Effector memory CD4-positive, alpha-beta T cell (primary cell): ENCODE measurements at places on chromosomes 6 and 20.

DNA sequence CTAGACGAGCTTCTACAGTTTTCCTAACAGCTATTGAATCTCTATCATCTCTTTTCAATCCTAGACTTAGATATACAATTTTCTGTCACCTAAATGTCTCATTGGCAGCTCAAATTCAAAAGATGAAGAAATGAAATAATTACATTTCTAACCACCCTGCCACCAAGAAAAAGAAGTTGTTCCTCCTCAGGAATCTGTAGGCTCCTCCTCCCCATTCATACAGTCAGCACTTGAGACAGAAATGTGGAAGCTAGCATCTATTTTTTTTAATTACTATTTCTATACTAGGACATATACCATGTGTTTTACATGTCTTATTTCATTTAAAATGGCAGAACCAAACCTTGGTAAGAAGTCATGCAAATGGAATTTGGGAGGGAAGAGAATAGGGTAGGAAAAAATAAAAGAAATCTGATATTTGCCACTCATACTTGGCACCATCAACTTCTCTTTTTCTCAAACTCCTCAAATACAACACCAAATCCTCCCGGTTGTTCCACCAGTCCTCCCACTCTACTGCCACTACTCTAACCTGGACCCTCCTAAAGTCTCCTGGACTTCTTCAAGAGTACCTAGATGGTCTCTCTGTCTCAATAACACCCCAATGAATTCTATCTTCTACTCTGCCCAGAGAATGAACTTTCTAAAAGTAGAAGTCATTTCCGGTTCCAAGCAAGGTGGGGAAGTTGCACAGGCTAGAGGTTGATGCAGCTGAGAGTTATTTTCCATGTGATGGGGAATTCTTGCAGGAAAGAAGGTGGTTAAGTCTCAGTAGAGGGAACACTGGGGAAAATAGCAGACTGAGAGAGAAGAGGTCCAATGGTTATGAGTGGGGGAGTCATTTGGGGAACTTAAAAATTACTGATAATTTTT lies 54.1 kb downstream of the ATXN1 start:
- DNase-seq, result no peak

DNA sequence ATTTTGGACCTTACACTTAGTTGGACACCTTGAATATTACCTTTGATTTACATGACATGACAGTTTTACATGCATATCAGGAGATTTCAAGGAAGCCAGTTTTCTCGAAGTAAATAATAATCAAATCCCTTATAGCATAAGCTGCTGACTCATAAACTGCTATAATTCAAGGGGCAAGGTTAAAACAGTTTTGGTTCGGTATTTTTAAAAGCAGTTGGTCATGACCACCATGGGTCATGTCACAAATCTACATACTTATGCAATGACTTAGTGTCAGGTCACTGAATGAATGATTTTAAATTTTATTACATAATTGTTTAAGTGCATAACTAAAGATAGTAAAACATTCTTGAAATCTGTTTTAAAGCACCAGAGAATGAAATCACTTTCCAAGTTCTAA lies 158.0 kb downstream of the DST start:
- DNase-seq, result no peak

DNA sequence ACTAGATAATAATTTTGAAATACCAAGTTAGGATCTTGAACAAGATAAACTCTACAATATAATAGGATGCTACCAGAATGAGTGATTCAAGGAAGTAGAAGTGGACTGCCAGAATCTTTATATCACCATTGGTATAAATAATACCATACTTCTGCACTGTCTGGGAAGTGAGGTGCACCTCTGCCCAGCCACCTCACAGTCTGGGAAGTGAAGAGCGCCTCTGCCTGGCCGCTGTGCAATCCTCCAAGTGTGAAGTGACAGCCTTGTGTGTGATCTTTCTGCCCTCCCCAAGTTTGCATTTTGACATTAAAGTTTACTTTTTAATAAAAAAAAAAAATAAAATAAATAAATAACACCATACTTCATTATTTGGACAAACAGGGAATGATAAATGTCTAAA lies 18.8 kb downstream of the LATS1 start:
- DNase-seq, result no peak

DNA sequence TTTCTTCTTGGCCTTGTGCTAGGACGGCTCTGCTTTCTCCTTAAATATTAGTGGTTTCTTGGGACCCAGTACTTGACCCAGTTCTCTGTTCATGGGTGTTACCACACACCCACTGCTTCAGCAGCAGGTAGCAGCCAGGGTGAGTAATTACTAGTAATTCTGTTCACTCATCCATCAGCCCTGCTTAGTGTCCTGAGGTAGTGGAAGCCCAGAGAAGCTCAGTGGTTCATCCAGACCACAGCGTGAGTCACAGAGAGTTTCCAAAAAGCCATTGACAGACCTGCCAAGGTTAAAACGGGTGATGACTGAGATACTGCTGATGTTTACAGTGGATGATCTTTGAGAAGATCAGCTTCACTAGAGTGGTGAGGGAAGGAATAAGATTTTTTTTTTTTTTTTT lies 51.7 kb upstream of the HINT3 start:
- peak; percentile 37 for DNase-seq

GRCh38 chr6:119312875-119313338 lies 36.7 kb downstream of the MAN1A1 start:
- DNase-seq, result no peak

GRCh38 chr20:4156411-4156810 lies 141.1 kb upstream of the RNF24 start:
- DNase-seq, result no peak

- no peak for DNase-seq
Observed at GRCh38 chr20:49866051-49866450, 49.3 kb downstream of the SPATA2 start.

DNA sequence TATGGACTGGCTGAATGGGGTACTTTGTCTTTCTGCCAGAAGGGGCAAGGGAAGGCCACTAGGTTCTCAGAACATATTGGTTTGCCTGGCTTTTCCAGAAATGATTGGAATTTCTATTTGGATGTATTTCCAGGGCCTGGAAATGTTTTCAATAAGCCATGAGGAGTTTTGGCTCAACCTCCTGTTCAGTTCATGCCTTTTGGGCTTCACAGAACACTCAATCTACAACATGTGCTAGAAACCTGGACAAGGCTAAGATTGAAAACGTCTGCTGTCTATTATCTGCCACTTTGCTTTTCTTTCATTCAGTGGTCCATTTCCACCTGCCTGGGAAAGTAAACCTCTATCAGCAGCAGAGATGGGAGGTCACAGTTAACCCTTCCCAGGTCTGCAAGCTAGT lies 793.4 kb downstream of the TENT5A start:
- no peak for DNase-seq

DNA sequence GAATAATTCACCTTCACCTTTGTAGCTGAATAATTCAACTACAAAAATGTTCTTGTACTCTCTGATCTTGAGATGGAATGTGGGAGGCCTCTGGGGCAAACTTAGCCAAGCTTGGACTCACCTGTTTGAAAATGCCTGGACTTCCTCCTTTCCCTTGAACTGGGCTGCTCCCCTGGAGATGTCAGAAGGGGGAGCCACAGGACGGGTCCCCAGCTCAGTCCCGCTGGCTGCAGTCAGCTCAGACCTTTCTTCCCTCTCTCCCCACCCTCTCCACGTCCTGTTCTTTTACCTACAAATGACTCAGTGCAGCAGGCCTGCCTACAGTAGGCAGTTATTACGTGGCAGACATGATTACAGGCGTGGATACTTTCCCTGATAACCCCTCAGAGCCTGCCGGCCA lies 131.5 kb upstream of the RALGAPA2 start:
- DNase-seq, result no peak

- no peak for DNase-seq
Observed at GRCh38 chr6:94372229-94372628, 952.9 kb upstream of the EPHA7 start.

DNA sequence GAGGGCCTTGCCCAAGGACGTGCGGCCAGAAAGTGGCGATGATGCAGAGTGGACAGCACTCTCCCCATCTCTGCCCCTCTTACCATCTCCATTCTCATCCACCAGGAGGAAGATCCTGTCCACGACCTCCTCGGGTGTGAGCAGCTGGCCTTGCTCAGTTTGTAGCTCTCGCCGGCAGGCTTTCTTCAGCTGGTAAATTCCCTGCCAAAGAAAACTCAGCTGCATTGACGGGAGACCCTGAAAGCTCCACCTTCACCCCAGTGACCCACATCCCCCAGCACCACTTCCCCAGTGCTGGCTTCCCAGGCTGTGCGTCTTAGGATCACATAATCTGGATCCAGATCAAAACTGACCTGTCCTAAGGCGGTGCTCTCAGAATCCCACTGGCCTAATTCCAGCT lies 9.2 kb downstream of the GUCA1B start:
- no peak for DNase-seq

- no peak for DNase-seq
Observed at GRCh38 chr20:58109918-58110635, 118.4 kb downstream of the ANKRD60 start.

DNA sequence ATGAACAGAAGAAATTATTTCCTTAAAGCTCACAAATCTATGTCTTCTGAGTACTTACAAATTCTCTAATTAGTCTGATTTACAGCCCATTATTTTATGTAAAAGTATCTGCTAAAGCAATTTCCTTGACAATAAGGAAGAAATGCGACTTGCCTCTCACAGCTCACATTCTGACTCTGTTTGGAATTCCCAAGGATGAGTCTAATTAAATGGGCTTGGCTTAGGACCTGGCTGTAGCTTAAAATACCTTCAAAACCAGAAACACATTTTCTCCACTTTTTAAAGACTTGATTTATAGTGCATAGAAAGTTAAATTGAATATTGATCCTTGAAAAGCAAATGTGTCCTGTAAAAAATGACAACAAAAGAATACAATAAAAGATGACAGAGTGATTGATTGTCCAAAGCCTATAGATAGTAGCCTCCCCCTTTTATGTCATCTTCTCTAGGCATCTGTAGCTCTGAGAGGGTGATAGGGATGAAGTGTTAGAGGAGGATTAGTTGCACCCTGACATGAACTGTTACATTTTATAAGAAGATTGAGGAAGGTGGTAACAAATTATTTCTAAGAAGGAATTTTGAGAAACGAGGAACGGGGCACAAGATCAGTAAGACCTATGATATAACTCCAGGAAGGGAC lies 118.9 kb downstream of the MACROD2 start:
- DNase-seq, result no peak

DNA sequence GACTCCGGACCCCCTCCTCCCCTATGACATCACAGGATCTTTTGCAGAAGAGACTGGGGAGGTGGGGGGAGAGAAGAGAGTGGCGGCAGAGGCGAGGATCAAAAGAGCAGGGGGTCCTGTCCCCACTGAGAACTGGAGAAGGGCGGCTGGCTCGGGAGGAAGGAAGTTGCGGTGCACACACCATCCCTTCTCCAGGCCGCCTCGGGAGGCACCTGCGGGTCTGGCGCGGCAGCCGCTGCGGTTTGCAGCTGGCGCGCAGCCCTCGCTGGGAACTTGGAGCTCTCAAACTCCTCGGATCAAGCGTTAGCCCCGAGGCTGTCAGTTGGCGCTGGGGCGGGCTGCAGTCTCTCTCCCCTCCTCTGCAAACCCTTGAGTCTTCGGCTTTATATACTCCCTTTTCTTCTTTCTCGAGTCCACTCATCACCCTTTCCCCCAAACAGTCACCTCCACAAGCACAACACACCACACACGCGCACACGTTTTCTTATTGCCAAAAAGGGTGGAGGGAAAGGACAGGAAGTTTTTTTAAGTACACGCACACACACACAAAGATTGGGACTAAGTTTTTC lies 180.7 kb downstream of the TBXT start:
- no peak for DNase-seq

- DNase-seq, result no peak
Observed at GRCh38 chr20:1626528-1627199, 6.9 kb upstream of the SIRPB1 start.
